ENCODE measurements at places on chromosomes 1 and 21. TPM values are rescaled to one million over a fixed set of nuclear protein-coding genes. Genes with fewer than 3 reads are reported as not detected.

DNA sequence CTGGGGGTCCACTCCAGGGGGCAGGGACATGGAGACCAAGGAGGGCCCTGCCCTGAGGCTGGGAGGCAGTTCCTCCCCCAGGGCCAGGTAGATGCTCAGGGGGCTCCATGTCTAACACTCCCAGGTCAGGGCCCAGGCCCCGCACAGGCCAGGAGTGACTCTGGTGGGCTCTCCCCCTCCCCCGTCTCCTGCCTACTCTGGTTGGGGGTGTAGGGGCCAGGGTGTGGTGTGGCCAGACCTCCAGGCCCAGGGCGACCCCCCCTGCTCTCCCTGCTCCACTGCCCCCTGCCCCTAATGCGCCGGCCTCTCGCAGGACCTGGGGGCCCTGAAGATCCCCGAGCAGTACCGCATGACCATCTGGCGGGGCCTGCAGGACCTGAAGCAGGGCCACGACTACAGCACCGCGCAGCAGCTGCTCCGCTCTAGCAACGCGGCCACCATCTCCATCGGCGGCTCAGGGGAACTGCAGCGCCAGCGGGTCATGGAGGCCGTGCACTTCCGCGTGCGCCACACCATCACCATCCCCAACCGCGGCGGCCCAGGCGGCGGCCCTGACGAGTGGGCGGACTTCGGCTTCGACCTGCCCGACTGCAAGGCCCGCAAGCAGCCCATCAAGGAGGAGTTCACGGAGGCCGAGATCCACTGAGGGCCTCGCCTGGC lies 19.7 kb upstream of the CCDC27 start:
- peaks cover 67% of the 10 kb centered on the region for H3K27me3 ChIP-seq
- peaks cover 31% of the 10 kb centered on the region for H3K36me3 ChIP-seq
- DNase-seq, result peak; percentile 70
- H3K4me3 ChIP-seq, result no peak overlapping the region

DNA sequence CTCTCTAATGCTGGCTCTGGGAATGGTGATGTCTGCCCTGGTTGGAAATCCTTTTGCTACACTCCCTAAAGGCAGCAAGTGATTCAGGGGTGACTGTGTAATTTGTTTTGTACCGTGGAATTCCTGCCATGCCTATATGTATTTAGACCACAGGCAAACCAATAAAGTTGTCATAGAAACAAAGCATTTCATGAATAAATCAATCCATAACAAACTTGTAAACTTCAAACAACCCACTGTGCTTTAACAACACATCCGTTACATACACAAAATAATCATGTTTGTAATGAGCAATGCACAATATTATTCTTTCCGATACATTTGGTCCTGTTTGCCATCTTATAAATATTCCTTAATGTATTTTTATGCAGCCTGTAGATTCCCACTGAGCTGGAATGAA lies 330.3 kb upstream of the SNX7 start:
- no peak overlapping the region for H3K4me3 ChIP-seq
- H3K36me3 ChIP-seq, result no peaks in the 10 kb centered on the region
- H3K27ac ChIP-seq, result no peak overlapping the region

- no peak for DNase-seq
- H3K27ac ChIP-seq, result no peak overlapping the region
- no peaks in the 10 kb centered on the region for H3K36me3 ChIP-seq
- no peaks in the 10 kb centered on the region for H3K4me1 ChIP-seq
- H3K4me3 ChIP-seq, result no peak overlapping the region
- H3K27me3 ChIP-seq, result no peaks in the 10 kb centered on the region
Observed at GRCh38 chr21:17393413-17393812, 119.4 kb upstream of the CXADR start.

DNA sequence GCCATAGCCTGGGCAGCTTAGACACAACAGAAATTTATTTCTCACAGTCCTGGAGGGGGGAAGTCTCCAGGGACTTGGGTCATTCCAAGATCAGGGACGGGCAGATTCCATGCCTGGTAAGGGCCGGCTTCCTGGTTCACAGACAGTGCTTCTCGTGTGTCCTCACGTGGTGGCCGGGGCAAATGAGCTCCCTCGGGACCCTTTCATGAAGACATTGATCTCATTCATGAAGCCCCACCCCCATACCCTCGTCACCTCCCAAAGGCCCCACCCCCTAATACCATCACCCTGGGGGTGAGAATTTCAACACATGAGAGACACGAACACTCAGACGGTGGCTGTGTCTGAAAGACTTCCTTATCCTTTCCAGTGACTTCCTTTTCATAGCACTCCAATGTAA lies 51.5 kb downstream of the ACOT7 start:
- DNase-seq, result no peak
- no peaks in the 10 kb centered on the region for H3K4me1 ChIP-seq
- H3K4me3 ChIP-seq, result no peak overlapping the region
- no peaks in the 10 kb centered on the region for H3K36me3 ChIP-seq
- no peak overlapping the region for H3K27ac ChIP-seq
- H3K27me3 ChIP-seq, result no peaks in the 10 kb centered on the region

- peaks cover 14% of the 10 kb centered on the region for H3K4me1 ChIP-seq
- H3K27me3 ChIP-seq, result no peaks in the 10 kb centered on the region
- H3K36me3 ChIP-seq, result peaks cover 4% of the 10 kb centered on the region
- H3K4me3 ChIP-seq, result peak overlapping the region; percentile 74
- H3K27ac ChIP-seq, result peak overlapping the region; percentile 82
- DNase-seq, result no peak
Observed at GRCh38 chr1:42658877-42659337, 684 bp downstream of the PPIH start.

GRCh38 chr1:41919764-41920397 lies 1.2 kb upstream of the HIVEP3 start:
- peak overlapping the region; percentile 22 for H3K4me3 ChIP-seq
- H3K27ac ChIP-seq, result no peak overlapping the region
- H3K27me3 ChIP-seq, result peaks cover 6% of the 10 kb centered on the region

The STYXL2 gene
- not detected for total RNA-seq

The PCBP3 gene
- total RNA-seq, result not detected

DNA sequence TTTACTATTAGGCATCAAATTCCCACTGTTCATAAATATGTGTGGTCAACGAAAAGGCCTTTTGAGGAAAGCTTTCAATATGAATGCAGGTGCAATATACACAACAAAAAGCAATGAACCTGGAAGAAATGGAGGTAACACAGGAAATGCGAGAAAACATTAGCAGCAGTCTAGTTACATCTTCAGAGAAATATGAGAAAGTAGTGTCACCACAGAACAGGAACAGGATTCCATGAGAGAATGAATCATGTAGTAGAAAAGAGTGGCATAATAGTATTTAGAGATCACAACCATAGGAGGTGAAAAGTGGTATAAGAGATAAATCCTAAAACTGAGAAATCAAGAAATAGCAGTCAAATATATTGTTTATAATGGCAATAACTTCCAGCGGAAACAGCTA lies 103.7 kb downstream of the AK5 start:
- H3K27ac ChIP-seq, result no peak overlapping the region
- H3K27me3 ChIP-seq, result no peaks in the 10 kb centered on the region
- H3K36me3 ChIP-seq, result no peaks in the 10 kb centered on the region
- no peak for DNase-seq
- no peaks in the 10 kb centered on the region for H3K4me1 ChIP-seq
- H3K4me3 ChIP-seq, result no peak overlapping the region

- H3K27ac ChIP-seq, result no peak overlapping the region
- H3K36me3 ChIP-seq, result no peaks in the 10 kb centered on the region
- H3K4me1 ChIP-seq, result peaks cover 12% of the 10 kb centered on the region
- H3K4me3 ChIP-seq, result no peak overlapping the region
- DNase-seq, result no peak
Observed at GRCh38 chr1:117061986-117062415, 1.9 kb downstream of the TTF2 start.

DNA sequence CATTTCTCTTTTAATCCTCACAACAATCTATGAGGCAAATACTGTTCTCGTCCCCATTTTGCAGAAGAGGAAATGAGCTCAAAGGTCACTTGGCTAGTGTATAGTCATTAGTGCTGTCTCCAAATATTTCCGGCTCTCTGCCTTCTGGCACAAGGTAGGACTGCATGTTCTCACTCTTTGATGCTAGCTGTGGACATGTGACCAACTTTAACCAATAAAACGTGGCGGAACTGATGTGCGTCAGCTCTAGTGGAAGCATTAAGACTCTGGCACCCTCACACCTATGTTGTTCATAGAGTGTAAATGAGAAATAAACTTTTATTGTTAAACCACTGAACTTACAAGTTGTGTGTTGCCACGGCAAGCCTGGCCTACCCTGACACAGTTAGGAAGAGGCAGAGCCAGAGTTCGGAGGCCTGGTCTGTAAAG lies 5.0 kb upstream of the KIF21B start:
- H3K27me3 ChIP-seq, result no peaks in the 10 kb centered on the region
- H3K36me3 ChIP-seq, result no peaks in the 10 kb centered on the region
- no peak for DNase-seq
- H3K4me3 ChIP-seq, result no peak overlapping the region
- no peak overlapping the region for H3K27ac ChIP-seq

GRCh38 chr1:47529520-47530098 lies 91.8 kb downstream of the FOXD2 start:
- no peaks in the 10 kb centered on the region for H3K27me3 ChIP-seq
- H3K4me1 ChIP-seq, result peaks cover 12% of the 10 kb centered on the region
- H3K4me3 ChIP-seq, result no peak overlapping the region
- no peak for DNase-seq
- no peaks in the 10 kb centered on the region for H3K36me3 ChIP-seq

The ZFYVE9 gene
- 13.6 TPM for total RNA-seq

The AMPD1 gene
- total RNA-seq, result not detected

DNA sequence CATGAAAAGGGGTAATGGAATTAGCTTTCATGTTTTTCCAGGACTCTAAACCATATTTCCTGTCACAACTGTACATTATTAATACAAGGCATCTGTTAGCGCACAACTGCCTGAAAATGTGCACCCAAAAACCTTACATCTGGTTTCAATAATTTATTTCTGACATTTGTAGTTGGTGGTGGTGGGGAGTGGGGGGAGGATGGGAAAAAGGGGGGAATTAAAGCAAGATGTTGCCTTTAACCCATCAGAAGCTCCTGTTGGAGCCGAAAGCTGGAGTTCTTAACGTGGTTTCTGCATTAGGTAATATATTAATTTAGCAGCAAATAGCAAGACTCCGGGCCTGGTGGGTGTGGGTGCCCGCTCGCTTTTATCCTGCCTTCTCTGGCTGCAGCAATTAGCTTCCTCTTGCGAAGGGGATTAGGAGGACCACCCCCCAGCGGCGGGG lies 36.9 kb upstream of the HHAT start:
- H3K27ac ChIP-seq, result peak overlapping the region; percentile 82
- peak; percentile 63 for DNase-seq
- H3K36me3 ChIP-seq, result no peaks in the 10 kb centered on the region

The CLEC20A gene
- not detected for total RNA-seq

GRCh38 chr21:33247599-33247998 lies 17.9 kb downstream of the IFNAR2 start:
- H3K4me1 ChIP-seq, result peaks cover 7% of the 10 kb centered on the region
- H3K4me3 ChIP-seq, result no peak overlapping the region
- no peak for DNase-seq
- no peak overlapping the region for H3K27ac ChIP-seq
- no peaks in the 10 kb centered on the region for H3K27me3 ChIP-seq
- H3K36me3 ChIP-seq, result peaks cover 37% of the 10 kb centered on the region

GRCh38 chr1:168360151-168361021 lies 79.7 kb downstream of the TBX19 start:
- peak; percentile 20 for DNase-seq
- H3K27ac ChIP-seq, result no peak overlapping the region
- H3K4me1 ChIP-seq, result no peaks in the 10 kb centered on the region
- H3K36me3 ChIP-seq, result no peaks in the 10 kb centered on the region

GRCh38 chr1:165539908-165540307 lies 3.9 kb upstream of the LRRC52 start:
- H3K27ac ChIP-seq, result no peak overlapping the region
- no peaks in the 10 kb centered on the region for H3K36me3 ChIP-seq
- H3K27me3 ChIP-seq, result no peaks in the 10 kb centered on the region
- H3K4me3 ChIP-seq, result no peak overlapping the region

DNA sequence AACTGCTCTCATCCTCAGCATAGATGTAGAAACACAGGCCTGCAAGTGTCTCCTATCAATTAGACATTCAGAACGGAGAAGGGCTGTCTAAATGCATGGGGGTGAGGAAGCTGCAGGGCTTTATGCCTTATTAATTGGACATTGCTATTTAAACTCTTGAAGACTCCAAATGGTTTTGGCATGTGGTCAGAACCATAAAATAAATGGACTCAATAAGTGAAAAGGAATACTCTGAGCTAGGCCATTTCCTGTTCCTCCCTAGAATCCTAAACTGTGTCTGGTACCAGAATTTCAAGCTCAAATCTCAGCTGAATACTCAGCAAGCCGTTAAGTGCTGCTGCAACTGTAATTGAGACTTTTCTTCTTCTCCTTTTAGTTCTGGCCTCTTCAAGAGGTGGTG lies 80.4 kb upstream of the C1orf87 start:
- H3K27me3 ChIP-seq, result no peaks in the 10 kb centered on the region
- H3K4me3 ChIP-seq, result no peak overlapping the region
- H3K36me3 ChIP-seq, result no peaks in the 10 kb centered on the region
- H3K4me1 ChIP-seq, result peaks cover 7% of the 10 kb centered on the region
- H3K27ac ChIP-seq, result no peak overlapping the region

The METTL18 gene
- 12.9 TPM for total RNA-seq

The AK5 gene
- not detected for total RNA-seq

The FNDC5 gene
- total RNA-seq, result 21.0 TPM

The HSD3B1 gene
- not detected for total RNA-seq

GRCh38 chr1:213720032-213720431 lies 267.7 kb upstream of the PROX1 start:
- no peaks in the 10 kb centered on the region for H3K36me3 ChIP-seq
- no peak overlapping the region for H3K4me3 ChIP-seq
- H3K27ac ChIP-seq, result no peak overlapping the region
- H3K4me1 ChIP-seq, result no peaks in the 10 kb centered on the region

DNA sequence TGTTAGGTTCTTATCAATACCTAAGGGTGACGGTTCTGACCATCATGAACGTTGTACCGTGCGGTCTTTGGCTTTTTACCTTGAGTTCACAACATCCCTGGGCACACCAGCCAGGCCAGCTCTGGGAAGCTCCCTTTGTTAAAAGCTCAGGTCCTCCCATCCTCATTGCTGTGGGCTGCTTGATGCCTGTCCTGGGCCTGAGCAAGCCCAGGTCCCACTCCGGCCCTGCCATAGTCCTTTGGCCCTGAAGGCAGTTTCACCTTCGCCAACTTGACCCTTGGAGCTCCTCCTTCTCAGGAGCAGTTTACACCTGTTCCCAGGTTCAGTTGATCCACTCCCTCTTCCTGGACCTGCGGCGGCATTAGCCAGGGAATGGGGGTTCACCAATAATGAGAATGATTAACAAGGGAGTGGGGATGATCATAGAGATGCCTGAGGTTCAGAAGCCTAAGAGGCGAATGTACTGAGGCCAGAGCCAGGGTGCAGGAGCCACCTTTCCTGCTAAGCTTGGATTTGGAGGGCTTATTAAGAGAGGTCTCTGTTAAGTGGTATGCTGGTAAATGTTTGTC lies 40.2 kb downstream of the DHCR24 start:
- peaks cover 4% of the 10 kb centered on the region for H3K4me1 ChIP-seq
- H3K4me3 ChIP-seq, result no peak overlapping the region
- H3K36me3 ChIP-seq, result peaks cover 38% of the 10 kb centered on the region
